ENCODE measurements at places on chromosomes 2 and 18. TPM values are rescaled to one million over a fixed set of nuclear protein-coding genes. Genes with fewer than 3 reads are reported as not detected.

The SAG gene
- total RNA-seq, result not detected

The POU3F3 gene
- 1.5 TPM for total RNA-seq

The MRO gene
- 0.59 TPM for total RNA-seq

The MRPS5 gene
- total RNA-seq, result 36.8 TPM

The HOXD8 gene
- 2.2 TPM for total RNA-seq

The KCNG2 gene
- not detected for total RNA-seq

Measured in suprapubic skin (tissue), 4 donors.